NCI-H1092 (cell line): ENCODE measurements at places on chromosomes 11 and 22.

DNA sequence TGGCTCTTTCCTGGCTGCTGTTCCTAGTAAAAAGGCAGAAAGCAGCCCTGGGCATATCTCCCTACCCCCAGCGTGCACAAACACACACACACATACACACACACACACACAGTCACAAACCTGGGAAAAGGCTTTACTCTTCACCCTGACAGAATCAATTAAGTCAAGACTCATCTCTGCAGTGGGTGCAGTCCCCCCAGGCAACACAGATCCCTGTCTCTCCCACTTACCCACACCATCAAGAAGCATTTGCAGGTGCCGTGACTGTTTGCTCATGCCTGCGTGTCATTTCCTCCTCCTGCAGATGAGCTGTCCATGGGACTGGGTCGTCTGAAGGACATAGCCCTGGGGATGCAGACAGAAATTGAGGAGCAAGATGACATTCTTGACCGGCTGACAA is 28.6 kb downstream of the SNAP29 start:
- DNase-seq = no peak

- no peak for DNase-seq
These were observed 24.2 kb upstream of the TREH start for GRCh38 chr11:118703563-118704106.

DNA sequence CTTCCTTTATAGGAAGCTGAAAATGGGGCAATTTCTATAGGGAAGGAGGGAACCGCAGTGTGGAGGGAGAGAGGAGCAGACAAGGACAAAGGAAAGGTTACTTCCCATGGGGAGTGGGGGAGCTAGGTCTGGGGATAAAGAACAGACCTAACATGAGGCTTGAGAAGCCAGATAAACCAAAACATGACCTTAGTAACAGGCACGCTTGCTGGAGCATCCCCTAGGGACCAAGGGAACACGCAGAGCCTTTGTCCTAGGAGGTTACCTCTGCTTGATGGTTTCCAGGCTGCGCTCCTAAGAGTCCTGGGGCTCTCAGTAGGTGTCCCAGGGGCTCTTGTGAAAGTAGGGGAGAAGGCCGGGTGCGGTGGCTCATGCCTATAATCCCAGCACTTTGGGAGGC is 271.4 kb upstream of the NCAM1 start:
- DNase-seq = no peak

- DNase-seq = no peak
These were observed 11.1 kb upstream of the ANO1 start for GRCh38 chr11:70067036-70067435.

DNA sequence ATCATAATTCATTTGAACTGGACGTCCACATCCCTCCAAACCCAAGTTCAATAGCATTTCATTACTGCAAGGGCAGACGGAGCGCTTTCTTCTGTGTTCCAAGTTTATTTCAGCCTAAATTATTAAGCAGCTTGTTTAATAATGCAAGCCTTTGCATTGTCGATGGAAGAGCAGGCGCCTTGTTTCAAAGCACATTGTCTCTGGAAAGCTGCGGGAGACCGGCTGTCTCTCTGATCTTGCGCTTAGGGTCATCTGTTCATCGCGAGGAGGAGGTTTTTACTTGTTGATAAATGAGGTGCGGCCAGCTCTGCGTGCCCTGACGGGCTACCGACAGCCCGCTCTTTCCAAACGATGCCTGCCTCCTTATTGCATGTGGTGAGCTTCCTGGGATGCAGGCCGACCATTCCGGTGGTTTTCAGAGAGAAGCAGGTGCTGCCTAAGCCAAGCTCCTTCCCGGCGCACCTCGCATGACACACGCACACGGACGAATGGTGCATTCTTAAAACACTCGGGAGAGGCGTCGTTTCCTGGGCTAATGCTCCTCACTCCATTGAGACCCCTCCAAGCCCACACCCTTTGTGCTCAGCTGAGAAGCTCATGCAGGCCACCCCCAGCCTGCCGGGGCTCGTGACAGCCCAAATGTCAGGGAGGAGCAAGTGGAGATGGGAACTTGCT is 456.9 kb downstream of the BRD1 start:
- no peak for DNase-seq

DNA sequence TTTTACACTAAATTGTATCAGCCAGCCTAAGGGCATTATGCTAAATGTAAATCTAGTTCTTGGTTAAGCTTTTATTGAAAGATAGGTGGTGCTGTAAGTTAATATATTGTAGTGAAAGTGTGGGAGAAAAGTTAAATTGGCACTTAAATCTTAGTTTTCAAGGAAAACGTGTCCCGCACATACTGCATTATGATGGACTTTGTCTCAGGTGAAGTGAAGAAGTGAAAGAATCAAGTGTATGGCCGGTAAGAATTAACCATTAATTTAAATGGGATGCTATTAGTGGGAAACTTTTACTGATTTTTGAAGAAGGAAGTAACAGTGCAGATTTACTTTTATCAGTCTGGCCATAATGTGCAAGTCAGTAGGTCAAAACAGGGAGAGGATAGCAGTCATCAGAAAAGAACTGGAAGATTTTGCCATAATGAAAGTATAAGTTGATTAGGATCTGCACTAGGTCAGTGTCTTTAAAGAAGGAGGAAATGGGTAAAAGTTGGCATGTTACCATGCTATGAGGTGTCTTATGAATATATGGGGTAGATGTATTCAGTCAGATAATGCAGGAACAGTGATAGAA is 81.6 kb downstream of the PDHX start:
- DNase-seq = no peak

GRCh38 chr11:78715639-78716311 is 141.1 kb upstream of the NARS2 start:
- peak; percentile 83 for DNase-seq

GRCh38 chr22:32752816-32753520 is 48.5 kb upstream of the TIMP3 start:
- no peak for DNase-seq

DNA sequence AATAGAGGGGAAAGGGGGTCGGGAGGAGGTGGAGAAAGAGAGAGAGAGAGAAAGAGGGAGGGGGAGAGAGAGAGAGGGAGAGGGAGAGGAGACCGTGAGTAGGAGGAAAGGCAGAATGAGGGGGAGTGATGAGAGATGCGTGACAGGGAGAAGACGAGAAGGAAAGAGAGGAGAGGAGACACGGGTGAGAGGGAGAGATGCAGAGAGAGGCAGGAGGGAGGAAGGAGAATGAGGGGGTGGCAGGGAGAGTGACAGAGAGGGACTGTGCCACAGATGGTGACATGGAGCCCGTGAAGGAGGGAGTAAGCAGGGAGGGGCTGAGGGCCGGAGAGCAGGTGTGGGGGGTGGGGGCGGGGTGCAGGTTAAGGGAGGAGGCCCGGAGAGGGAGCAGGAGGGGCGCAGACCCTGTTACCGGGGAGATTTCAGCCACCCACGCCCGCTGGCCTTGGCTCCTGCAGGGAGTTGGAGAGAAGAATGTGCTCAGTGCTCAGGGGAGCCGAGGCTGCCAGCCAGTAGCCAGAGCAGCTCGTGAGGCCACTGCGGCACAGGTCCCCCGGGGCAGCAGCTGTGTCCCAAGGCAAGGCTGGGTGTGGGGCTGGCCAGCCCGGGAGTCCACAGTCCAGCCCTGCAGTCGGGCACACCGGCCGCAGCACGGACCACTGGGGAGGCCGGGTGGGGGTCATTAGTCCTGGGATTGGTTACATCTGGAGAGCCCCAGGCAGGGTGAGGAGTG is at the start of gene SSTR3:
Gene SSTR3, minus strand, starts transcription at position 304 of the 733 bp plus-strand sequence. CDS start 4,674 bp downstream, outside the sequence.
- no peak for DNase-seq

DNA sequence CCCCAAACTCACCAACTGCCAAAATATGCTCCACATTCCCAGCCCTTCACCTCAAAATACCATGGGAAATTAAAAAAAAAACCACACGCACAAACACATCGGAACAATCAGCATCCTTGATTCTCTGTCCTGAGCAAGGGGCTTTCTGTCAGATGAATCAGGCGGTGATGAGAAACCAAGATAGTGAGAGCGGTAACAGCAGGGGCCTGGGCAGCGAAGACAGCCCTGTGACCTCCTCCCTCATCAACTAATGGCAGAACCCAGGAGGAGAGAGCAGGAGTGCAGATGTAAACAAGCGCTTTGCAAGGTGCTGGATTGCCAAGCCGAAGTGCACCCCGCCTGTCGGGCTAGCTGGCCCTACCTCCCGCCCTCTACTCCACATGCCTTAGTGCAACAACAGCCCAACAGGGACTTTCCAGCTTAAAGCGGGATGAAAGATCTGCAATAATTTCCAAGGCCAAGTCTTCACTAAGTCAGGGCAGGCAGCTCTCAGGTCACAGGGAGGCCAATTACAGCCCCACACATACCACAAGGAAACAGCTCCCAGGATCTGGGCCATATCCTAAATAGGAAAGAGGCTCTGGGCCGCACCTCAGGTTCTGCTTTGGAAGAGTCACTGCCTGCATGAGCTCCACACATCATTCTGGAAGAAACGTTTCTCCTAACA is 72.2 kb upstream of the BID start:
- no peak for DNase-seq

DNA sequence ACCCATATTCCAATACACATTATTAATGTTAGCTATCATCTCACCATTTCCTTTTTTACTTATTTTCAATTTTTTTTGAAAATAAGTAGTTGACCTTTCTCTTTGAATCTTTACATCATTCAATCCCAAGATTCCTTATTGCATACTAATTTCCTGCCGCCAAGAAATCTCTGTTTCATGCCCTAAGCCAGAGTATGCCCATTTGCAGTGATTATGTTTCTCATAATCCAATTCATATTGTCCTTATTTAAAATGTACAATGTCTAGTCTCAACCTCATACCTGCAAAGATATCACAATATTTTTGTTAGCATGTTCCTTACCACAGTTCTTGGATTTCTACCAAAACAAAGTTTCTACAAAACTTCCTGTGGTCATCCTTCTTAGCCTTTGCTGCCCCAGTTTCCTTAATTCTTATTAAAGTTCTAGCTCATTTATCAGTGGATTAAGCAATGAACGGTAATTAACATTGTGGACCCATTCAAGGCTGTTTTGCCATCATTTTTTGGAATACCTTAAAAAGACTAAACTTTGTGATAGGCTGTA is 75.3 kb downstream of the CD44 start:
- no peak for DNase-seq

GRCh38 chr11:36311926-36312595 is 16.0 kb downstream of the PRR5L start:
- DNase-seq = peak; percentile 64

DNA sequence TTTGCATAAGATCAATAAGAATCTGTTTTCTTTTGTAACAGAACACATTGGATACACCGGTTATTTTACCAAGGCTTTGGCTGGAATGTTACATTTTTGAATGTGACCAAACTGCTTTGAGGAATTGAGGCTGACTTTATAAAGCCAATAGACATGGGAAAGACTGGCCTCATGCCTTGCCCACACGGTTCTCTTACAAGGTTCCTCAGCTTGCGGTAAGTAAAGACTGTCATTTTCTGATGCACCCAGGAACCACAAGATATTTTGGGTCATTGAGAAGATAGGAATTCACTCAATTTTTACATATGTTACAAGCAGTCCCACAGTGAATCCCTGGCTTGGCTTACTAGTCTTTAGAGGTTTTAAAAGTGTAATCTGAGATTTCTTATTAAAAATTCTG is 23.9 kb downstream of the OR10A6 start:
- no peak for DNase-seq

DNA sequence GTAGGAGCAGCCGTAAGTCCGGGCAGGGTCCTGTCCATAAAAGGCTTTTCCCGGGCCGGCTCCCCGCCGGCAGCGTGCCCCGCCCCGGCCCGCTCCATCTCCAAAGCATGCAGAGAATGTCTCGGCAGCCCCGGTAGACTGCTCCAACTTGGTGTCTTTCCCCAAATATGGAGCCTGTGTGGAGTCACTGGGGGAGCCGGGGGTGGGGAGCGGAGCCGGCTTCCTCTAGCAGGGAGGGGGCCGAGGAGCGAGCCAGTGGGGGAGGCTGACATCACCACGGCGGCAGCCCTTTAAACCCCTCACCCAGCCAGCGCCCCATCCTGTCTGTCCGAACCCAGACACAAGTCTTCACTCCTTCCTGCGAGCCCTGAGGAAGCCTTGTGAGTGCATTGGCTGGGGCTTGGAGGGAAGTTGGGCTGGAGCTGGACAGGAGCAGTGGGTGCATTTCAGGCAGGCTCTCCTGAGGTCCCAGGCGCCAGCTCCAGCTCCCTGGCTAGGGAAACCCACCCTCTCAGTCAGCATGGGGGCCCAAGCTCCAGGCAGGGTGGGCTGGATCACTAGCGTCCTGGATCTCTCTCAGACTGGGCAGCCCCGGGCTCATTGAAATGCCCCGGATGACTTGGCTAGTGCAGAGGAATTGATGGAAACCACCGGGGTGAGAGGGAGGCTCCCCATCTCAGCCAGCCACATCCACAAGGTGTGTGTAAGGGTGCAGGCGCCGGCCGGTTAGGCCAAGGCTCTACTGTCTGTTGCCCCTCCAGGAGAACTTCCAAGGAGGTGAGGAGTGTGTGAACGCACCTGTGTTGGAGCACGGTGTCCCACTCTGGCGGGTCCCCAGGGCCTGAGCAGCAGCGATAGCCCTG is at the start of gene TAGLN:
Gene TAGLN, plus strand, starts transcription at position 318 of the 863 bp plus-strand sequence. CDS start 3,644 bp downstream, outside the sequence.
- DNase-seq = no peak

GRCh38 chr22:20423906-20424551 is 13.6 kb downstream of the SCARF2 start:
- no peak for DNase-seq

GRCh38 chr11:95086151-95086550 is 3.5 kb upstream of the ENDOD1 start:
- no peak for DNase-seq
